Glomerular endothelial cell (primary cell): ENCODE measurements at places on chromosomes 5 and 9.

DNA sequence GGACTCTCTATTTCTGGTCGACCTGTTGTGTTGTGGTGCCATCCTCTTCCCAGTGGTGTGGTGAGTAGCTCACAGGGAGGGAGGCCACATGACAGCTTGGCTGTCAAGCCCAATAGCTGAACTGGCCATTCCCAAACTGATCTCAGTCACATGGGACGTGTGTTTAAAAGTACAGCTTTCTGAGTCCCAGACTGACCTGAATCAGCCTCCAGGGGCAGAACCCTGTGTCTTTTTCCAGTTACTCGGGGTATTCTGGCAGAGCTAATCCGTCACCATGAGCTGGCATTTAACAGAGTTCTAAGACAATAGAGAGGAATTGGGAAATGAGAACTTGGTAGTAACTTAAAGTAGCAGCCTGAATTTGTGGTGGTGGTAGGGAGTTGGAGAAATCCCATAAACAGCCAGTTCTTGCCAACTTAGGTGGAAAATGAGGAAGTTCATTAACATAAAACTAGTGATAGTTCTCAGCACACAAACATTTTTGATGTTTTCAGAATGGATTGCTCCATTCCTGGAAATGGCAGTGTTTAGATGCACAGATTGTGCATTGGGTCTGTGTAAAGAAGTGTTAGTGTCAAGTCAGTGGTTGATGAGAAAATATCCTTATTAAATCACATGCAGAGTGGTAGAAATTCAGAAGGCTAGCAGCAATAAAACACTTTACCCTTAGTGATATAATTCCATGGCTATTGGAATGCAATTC, 50.9 kb downstream of the GPR107 start:
- DNase-seq = no peak

- DNase-seq = no peak
These were observed 357.2 kb upstream of the TRPC7 start for GRCh38 chr5:136722581-136722980.

- no peak for DNase-seq
These were observed 210.7 kb downstream of the C9orf50 start for GRCh38 chr9:129410226-129410625.

GRCh38 chr9:22084336-22085035, 75.4 kb upstream of the CDKN2B start:
- DNase-seq = peak; percentile 54

DNA sequence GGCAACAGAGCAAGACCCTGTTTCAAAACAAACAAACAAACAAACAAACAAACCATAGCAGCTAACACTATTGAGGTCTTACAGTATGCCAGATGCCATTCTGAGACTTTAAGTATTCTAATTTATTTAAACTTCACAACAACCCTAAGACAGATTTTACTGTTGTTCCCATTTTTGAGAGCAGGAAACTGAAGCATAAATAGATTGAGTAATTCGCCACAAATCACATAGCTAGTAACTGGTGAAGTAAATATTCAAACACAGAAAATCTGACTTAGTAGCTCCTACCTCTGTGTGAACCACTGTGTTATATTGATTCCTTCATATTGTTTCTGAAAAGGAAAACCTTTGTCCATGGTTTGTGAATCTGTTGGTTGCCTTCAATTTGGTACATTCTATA, 98.4 kb downstream of the UNC13B start:
- DNase-seq = no peak

DNA sequence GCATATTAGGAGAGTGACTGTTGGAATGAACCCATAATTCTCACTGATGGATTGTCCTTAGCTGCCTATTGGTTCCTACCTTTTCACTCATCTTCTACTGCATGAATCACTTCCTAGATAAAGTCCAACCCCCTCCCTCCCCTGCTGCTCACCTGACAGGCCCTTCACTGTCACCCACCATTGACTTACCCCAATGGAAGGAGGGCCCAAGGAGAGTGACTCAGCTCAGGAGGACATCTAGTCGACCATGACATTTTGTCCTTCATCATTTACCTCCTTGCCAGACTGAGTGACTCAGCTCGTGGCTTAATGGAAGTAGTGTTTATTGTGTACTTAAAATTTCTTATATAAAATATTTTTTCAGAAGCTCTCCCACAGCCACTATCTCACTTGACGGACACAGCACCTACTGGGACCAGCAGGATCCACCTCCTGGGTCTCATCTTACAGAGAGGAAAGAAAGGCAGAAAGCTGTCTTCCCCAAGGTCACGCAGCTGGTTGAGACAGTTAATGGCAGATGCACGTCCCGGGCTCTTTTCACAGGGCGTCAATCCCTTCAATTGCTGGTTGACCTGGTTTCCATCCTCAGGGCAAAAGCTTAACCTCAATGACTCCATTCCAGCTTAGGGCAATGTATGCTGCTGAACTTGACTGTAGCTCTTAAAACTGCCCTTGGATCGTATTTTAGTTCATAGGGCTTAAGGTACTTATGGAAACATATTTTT, 142.3 kb downstream of the MARCHF11 start:
- no peak for DNase-seq
